ENCODE measurements at places on chromosomes 6 and 20.

DNA sequence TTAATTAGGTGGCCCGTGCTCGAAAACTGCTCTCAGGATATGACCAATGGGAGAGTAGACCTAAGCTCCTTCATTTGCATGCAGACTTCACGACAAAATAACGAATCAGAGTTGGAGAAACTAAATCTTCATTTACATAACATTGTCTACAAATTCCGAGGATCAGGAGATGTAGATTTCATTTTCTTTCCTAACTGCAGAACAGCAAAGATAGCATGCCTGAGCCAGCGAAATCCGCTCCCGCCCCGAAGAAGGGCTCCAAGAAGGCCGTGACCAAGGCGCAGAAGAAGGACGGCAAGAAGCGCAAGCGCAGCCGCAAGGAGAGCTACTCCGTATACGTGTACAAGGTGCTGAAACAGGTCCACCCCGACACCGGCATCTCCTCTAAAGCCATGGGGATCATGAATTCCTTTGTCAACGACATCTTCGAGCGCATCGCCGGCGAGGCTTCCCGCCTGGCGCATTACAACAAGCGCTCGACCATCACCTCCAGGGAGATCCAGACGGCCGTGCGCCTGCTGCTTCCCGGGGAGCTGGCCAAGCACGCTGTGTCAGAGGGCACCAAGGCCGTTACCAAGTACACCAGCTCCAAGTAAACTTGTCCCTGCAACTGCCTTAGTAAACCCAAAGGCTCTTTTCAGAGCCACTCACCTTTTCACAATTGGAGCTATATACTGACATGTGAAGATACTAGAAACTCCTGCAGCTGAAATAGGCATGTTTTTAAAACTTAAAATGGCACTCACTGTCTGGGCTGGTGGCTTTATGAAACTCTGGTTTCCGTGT is 96.5 kb downstream of the HFE start:
- no peak for DNase-seq

GRCh38 chr6:22072949-22073348 is 223.9 kb downstream of the PRL start:
- DNase-seq = no peak

- no peak for DNase-seq
Observed at GRCh38 chr20:4802527-4802926, 80.8 kb downstream of the PRND start.

DNA sequence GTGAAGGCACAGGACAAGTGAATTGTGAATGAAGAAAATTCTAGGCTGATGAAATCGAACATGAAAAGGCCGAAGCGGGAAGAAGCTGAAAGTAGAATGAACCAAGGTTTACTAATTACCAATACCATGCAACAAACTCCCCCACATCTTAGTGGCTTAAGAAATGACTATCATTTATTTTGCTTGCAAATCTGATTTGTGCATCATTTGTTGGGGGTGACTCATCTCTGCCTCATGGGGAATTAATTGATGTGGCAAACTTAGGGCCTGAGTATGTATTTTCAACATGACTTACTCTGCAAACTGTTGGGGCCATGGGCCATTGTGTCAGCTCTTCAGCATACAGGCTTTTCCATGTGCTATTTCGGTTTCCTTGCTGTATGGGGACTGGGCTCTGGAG is 26.8 kb downstream of the PPP1R14C start:
- no peak for DNase-seq

DNA sequence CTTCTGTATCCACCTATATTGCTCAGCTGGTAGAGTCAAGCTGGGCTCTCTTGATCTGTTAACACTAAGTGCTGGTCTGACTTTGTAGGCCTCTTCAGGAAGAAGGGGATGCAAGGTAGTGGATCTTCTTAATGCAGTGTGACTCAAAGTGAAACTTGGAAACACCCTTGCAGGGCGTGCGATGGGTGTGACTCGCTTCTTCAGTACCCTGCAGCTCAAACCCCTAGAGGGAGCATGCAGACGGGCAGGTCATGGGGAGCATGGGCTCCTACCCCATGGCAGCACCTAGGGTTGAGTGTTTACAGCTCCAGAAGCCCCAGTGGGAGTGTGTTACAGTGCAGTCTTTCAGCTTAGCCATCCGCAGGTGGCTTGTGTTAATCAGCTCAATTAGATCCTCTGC is 757 bp upstream of the SAMD3 start:
- DNase-seq = peak; percentile 22

GRCh38 chr6:52416629-52417151 is 3.5 kb upstream of the EFHC1 start:
- DNase-seq = no peak

- DNase-seq = no peak
Observed at GRCh38 chr6:159257846-159258245, 88.6 kb downstream of the FNDC1 start.

DNA sequence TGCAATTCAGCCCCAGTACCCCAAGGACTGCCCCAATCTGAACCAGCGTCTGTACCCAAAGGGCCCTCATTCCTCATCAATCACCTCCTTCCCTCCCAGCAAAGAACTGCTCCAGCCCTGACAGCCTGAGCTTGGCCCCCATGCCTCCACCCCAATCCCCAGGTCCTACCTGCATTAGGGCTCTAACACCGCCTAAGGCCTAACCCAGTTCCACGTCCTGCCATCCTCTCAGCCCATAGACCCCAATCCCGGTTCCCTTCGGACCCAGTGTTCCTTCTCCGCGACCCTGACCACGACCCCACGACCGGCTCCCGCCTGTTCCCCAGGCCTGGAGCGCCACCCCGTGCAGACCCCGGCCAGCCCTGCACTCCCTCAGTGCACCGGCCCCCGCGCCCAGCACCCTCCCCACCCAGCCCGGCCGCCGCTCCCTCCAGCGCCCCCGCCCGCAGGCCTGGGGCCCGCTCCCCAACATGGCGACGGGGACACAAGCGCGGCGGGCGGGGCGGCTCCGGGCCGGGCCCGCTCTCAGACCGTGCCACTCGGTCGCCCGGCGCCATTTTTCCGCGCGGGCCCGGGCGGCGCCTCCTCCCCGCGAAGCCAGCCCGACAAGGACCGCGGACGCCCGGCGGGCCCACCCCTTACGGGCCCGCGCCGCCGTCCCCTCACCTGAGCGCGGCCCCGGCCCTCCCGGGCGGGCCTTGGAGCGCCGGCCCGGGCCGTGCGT is 483 bp downstream of the NCOA6 start:
- peak; percentile 54 for DNase-seq

DNA sequence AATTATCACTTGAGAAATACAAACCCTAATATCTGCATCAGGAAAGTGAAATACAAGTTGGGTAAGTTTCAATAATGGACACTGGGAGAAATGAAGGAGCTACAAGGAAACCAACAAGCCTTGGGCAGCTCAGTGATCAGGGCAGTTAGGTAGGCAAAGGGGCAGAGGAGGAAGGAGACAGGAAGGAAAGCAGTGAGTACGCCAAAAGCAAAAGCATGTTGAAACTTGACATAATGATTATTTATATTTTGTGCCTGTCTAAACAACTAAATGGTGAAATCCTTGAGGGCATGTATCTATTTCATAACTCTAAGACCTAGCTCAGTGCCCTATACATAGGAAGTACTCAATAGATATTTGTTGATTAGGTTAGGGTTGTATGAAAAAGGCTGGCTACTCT is 23.3 kb downstream of the PXT1 start:
- no peak for DNase-seq

DNA sequence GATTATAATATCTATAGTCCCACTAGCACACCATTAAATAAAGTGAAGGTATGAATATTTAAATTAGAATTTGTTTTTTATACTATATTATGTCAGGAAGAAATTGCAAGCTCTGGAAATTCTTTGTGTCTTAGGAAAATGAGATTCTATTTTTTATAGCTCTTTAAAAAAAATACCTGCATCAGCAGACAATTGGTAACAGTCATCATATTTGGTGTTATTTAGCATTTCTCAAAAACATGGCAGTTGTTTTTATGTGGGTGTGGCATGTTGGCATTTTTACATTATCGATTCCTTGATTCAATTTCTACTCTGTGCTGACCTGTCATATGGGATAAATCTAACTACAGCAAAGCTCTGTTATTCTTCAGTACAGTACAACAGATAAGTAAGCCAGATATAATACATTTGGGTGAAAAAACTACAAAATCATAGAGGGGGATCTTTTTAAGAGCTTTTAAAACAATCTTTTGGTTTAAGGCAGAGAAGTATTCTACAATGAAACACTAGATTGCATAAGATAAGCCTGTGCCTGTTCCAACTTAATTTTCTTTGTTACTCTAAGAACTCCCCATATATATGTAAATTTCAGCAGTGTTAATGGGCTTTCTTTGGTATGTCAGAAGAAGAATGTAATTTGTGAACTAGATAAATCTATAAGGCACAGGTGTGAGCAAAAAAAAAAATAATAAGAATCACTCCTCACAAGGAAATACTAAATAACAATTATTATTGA is 71.5 kb downstream of the LAMA2 start:
- no peak for DNase-seq
